Thoracic aorta (tissue), 2 donors: ENCODE measurements at places on chromosomes 2 and 18.

GRCh38 chr2:113675875-113676274 lies 48.8 kb downstream of the RABL2A start:
- DNase-seq, result no peak

DNA sequence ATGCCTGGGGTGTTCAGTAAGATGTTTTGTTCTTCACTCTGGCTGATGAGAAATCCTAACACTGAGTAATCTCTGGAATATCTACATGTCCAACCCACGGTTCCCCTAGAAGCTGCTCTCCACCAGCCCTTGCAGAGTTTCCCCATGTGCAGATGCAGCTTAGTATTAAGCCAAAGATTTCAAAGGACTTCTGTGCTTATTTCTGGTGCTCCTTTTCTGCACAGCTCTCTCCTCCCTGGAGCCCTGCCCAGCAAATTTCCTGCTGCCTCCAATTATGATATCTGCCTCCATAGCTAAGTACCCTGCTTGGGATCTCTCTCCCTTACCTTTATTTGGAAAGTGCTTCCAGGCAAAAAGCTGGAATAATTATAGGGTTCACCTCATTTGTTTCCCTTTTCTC lies 949.3 kb downstream of the BCL11A start:
- DNase-seq, result no peak

DNA sequence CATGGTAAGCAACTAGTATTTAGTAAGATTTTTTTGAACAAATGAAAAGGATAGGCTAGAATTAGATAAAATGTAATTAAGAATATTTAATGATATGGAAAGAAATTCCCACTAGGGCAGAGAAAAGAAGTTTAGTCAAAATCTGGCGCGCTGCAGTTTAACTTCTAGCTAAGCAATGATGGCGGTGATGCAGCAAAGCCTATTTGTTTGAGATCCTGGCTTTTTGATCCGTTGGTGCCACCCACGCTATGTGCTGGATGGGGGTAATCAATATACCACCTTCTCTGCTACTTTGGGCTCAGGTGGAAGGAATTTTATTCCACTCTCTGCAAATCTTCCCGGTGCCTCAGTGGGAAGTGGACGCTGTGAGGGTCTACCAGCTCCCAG lies 421 bp upstream of the FAM171B start:
- no peak for DNase-seq

DNA sequence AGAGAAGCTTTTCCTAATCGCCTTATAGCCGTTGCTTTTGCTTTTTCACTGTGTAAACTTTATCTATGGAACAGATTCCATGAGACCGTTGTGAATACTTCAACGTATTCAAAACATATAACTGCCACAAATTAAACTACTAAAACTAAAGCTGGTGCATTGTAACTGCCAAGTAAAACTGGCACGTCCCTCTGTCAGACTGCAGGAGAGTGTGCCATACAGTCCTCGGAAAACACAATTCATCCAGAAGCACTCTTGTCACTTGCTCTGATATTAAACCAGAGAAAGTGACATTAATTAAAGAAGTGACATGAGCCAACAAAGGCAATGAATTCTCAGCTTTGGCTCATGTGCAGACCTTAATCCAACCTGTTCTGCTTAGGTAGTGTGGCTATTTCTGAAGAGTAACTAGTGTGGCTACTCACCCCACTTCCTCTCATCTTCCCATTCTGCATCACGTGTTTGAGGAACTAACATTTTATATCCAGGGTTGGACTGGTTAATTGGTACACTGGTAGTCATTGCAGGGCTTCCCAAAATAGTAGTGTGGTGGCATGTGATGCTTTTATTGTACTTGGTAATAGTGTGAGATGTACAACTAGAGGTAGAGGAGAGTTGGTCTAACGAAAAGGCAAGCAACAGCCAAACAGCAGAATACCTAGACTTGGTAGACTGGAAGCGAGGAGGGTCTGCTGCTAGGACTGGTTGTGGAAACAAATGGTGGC lies 9.7 kb downstream of the VRK2 start:
- no peak for DNase-seq

- DNase-seq, result no peak
Observed at GRCh38 chr18:8771930-8772329, 66.6 kb downstream of the MTCL1 start.

DNA sequence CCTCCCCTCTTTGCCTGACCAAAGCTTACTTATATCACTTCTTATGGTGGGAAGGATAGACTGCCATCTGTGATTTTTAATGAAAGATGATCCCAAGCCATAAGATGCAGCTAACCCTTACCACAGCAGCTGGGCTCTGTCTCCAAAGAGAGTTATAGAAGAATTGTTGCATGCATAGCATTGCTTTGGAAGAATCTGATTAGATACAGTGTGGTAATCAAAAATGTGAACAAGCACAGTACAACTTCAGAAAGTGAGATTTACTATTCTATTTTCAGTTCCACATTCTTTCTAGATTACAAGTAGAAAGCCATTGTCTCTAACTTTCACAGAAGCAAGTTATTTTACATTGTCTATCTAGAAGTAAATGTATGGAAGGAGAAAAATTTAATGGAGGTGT lies 129.0 kb upstream of the ACVR2A start:
- no peak for DNase-seq

- DNase-seq, result no peak
Observed at GRCh38 chr18:2905854-2906703, 59.3 kb downstream of the EMILIN2 start.

DNA sequence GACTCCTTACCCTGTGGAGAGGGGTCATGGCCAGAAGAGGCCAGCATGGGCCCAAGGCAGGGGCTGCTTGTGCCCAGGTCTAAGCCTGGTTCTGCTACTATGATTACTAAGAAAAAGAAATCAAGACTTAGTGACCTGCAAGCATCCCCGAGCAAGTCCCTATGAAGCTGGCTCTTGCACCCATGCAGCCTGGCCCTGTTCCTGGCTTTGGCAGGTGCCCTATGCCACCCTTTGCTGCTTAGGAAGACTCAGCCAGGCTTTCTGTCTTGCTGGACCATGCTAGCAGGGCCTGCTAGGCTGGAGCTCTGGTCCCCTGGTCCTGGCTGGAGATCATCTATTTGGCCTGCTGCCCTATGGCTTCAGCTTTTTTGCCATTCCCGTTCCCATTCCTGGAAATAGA lies 309.4 kb upstream of the EPAS1 start:
- DNase-seq, result no peak

DNA sequence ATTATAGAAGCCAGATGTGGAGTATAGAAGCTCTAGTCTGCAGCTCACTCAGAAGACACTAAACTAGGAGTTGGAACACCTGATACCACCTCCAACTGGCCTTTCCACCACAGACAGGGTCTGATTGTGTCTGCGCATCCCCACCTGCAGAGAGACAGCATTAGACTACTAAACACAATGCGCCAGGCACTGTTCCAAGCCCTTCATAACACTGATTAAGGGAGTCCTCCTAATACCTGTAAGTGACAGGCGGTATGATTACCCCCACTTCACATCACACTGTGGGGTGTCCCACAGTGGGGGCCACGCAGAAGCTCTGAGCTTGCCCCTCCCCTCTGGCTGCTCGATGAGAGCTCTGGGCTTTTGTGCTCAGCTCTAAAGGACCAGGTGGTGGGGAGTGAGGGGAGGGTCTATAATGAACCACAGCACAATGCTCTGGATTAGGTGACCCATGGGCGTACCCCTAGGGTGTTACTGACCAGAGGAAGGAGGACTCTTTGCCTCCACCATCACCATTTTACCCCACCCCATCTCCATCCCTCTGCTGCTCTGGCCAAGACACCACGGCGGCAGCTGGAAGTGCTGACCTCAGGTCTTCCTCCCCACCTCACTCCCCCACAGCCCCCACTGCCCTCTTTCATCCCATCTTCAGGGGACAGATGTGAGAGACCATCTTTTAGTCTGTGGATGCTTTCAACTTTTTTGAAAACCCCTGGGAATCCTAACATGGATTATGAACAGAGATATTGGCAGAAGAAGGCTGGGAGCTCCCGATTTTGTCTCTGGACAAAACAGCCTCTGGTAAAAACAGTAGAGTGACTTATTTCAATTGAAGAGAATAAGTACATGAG lies 145.1 kb downstream of the GFPT1 start:
- DNase-seq, result no peak

GRCh38 chr18:73479477-73479876 lies 611.7 kb upstream of the NETO1 start:
- DNase-seq, result no peak

DNA sequence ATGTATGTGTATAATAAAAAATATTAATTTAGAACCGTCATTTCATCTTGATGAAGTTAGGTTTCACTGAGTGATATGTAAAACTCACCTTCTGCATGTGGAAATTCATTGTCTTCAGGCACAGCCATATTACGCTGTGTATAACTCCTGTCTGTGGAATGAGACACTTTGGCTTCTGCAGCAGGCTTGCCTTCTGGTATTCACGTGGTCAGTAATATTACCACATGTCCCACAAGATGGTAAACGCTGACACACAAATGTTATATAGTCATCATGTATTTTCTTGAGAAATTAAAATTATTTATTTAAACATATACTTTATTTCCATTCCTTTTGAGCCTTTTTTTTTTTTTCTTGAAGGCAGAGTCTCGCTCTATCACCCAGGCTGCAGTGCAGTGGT lies 25.1 kb upstream of the AAK1 start:
- no peak for DNase-seq

GRCh38 chr2:130834931-130835765 lies 1.6 kb upstream of the ARHGEF4 start:
- DNase-seq, result no peak
